ENCODE measurements at places on chromosomes 7 and 10.
A peak's percentile ranks its signal among the peaks of the same experiment; 100 is the strongest.

- DNase-seq = no peak
These were observed 25.6 kb downstream of the CDK14 start for GRCh38 chr7:90621747-90622140.

GRCh38 chr7:17486835-17487234, 188.4 kb downstream of the AHR start:
- no peak for DNase-seq

- DNase-seq = no peak
These were observed 454.2 kb upstream of the KLF6 start for GRCh38 chr10:4239186-4239585.

DNA sequence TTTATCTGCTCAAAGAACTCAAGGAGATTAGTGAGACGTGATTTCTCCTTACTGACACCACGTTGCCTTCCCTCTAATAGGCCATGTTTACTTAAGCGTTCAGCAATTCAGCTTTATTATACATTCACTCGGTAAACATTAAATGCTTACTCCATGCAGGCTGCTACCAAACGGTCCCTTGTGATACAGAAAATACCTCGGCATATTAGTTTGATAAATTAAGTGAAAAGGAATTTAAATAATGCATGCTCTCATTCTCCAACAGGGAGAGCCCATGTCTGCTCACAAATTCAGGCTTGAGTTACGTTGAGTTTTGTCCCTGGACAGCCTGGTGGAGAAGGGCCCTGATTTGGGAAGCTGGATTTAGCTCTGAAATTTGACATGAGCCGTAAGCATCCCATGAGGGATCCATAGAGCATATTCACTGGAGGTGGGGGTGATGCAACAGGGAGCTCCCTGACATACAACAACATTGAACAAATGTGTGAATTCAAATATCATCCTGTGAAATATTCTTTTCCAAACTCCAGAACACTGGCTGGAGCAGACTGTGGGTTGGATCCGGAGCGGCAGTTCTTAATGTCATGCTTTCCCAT, 86.3 kb downstream of the TBXAS1 start:
- DNase-seq = no peak

GRCh38 chr7:36965625-36966024, 241.3 kb upstream of the AOAH start:
- DNase-seq = no peak

DNA sequence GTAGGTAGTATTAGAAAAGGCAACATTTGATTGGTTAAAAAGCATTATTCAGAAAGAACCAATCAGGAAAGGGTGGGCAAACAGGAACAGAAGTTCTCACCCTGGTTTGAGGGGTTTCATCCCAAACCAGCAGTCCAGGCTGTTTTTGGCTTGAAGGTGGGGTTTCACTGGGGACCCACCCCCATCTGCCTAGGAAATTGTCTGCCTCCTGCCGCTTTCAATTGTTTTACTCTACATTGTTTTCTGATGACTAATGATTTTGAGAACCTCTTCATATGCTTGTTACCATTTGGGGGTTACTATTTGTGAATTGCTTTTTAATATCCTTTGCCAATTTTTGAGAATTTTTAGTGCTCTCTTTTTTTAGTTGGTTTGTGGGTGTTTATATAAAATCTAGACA, 3.3 kb upstream of the PCBD1 start:
- no peak for DNase-seq

- DNase-seq = no peak
These were observed 94.9 kb downstream of the MET start for GRCh38 chr7:116766881-116767280.

- no peak for DNase-seq
These were observed 25.1 kb downstream of the TMEM168 start for GRCh38 chr7:112765105-112765504.

- DNase-seq = no peak
These were observed 47.4 kb downstream of the PPP1R17 start for GRCh38 chr7:31734456-31734855.

- DNase-seq = peak; percentile 1
These were observed 198.9 kb upstream of the AUTS2 start for GRCh38 chr7:69399401-69399800.

GRCh38 chr7:141660259-141660658, 41.7 kb downstream of the DENND11 start:
- DNase-seq = no peak

DNA sequence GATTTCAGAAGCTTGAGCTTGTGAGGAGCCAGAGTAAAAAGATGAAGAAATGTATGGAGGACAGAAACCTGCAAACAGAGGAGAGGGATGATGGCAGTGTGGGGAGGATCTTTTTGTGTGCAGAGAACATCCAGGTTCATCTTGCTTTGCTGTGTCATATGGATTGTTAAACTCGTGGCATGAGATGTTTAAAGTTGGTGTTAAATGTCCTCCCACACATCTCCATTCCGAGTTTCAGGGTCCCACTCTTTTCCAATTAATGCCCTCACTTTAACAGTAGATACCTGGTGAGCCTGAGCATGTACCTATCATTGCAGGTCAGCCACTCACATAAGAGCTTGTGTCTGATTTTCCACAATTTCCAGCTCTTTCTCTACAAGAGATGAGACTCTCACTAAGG, 147.7 kb downstream of the ST7 start:
- DNase-seq = no peak

GRCh38 chr10:69492091-69492745, 41.0 kb downstream of the TSPAN15 start:
- no peak for DNase-seq

DNA sequence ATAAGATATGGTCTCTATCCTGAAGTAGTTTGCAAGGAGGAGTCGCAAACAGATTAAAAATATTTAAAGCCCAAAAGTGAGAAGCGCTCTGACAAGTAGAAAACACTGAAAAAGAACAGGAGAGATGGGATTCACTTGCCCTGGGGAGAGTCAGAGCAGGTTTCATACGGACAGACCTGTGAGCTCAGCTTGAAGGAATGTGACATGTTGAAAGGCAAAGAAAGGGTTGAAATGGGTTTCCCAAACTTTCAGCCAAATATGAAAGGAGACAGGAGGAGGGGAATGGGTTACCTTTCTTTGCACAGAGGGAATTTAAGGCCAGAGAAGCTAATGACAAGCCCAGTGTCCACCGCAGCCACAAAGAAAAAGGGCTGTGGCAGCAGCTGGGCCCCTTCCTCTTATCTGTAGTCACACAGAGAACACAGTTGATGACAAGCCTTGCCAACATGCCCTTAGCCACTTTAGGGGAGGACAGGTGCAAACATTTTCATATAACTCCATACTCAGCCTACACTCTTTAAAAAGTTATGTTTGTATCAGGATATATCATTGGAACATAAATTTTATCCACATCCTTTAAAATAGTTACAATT, 14.9 kb downstream of the HOXA1 start:
- no peak for DNase-seq

DNA sequence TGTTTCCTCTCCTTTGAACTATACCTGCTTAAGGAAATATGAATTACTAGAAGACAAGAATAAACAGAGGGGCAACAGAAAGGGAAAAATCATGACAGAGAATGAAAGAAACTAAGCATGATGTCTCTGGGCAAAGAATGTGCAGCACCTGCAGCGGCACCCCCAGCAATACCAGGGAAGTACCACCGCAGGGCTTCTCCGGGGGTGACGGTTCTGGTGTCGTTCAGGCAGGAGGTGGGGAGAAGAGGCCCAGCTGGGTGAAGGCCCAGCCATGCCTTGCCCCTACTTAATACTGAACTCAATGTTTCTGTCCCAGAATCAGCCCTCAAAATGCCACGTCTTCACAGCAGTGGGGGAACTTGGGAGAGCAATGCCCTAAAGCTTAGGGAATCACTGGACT, 337.6 kb downstream of the CDC14C start:
- no peak for DNase-seq

DNA sequence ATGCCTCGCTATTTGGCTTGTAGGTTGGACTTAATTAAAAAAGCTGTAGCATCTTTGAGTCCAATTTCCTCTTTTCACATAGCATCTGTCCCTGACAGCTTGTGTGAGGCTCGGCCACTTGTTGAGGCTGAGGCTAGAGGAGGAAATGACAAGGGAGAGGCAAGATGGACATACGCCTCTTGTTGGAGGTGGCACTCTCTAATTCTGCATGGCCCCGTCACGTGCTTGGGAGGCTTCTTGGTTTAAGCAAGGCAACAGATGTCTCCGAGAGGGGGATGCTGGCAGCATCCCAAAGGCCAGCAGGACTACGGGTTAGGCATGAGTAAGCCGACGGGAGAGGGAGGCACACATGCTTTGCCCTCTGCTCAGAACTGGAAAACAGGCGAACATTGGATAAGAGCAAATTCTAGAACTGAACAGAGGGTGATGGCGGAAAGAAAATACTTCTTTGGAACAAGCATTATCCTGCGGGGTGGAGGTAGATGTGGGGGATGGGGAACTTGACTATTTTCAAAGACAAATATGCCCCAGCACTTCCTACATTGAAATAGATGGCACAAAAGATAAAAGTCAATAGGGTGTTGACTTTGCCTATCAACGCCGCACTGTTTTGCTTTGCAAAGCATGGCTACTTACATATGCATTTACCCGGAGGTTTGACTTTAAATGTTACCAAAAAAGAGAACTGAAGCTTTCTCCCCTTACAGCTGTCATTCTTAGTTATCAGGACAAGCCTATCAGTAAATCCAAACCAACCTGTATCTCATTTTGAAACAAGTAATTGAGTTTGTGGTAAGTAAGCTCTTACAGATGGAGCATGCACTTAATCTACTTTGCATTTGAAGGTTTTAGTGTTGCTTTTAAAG, 94.8 kb downstream of the CHN2 start:
- DNase-seq = peak; percentile 100

GRCh38 chr7:22713463-22713862, 13.5 kb upstream of the IL6 start:
- no peak for DNase-seq

- DNase-seq = no peak
These were observed 108.4 kb upstream of the BTBD16 start for GRCh38 chr10:122162671-122163173.

All from C1 segment of cervical spinal cord (tissue), 14 donors.